GM03348 (cell line): ENCODE measurements at places on chromosomes 5 and 9.
A peak's percentile ranks its signal among the peaks of the same experiment; 100 is the strongest.

DNA sequence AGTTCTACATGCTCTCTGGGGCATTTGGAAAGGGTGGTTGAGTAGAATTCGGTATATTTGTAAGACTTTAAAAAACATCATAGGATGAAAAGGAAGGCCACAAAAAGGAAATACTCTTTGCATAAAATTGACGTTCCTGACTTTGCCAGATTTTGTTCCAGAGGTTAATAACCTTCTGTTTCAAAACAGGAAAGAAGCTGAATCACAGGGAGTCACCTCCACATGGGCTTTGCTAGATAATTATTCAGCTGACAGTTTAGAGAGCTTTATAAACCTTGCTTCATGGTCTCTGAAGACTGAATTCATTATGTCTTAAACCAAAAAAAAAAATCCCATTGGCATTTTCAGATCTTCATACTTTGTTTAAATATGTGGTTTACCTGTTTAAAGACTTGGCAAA, 203.7 kb downstream of the SEMA6A start:
- peak; percentile 21 for DNase-seq

GRCh38 chr9:69584759-69585158, 87.4 kb downstream of the APBA1 start:
- peak; percentile 58 for DNase-seq

- peak; percentile 56 for DNase-seq
Observed at GRCh38 chr5:144142139-144142823, 28.2 kb downstream of the YIPF5 start.

GRCh38 chr9:38027714-38028113, 41.3 kb downstream of the SHB start:
- DNase-seq = no peak

DNA sequence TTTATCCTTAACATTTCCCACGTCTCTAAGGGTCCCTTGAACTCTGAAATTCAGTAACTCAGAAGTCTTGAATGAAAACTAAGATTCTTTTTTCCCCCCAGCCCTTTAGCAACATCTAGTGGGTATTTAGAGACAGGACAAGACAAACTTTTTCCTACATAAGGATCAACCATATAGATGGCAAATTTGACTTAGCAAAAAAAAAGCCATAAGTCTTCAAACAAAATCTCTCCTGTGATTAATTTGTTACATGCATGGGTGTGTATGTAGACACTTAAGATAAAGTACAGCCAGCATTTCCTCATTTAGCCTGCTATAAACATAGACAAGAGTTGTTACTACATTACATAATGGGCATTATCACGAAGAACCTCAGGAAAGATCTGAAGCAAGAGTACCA, 29.1 kb upstream of the ANKRD31 start:
- peak; percentile 44 for DNase-seq

GRCh38 chr5:16685069-16685468, 68.3 kb upstream of the RETREG1 start:
- no peak for DNase-seq

GRCh38 chr5:38121420-38121819, 136.9 kb upstream of the EGFLAM start:
- no peak for DNase-seq

DNA sequence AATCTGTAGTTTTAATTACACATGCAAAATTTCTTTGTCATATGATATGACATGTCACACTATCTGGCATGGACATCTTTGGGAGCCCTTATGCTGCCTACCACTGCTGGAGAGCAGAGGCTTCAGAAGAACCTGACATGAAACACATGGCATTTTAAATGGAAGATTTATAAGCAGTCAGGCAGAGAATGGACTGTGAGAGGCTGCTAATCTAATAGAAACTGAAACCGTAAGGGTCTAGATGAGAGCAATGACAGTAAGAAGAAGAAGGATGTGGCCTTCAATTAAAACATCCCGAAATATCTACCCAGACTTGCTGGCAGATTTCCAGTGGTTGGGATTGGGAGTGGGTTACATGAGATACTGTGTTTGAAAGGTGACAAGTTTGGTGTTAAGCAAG, 149.8 kb downstream of the MACIR start:
- no peak for DNase-seq

GRCh38 chr9:22742401-22742800, 295.8 kb downstream of the DMRTA1 start:
- DNase-seq = no peak

GRCh38 chr9:128818099-128818838, at the start of gene ENDOG:
ENDOG (plus strand) TSS chr9:128818500; CDS start chr9:128818685, 185 bp downstream.
- DNase-seq = peak; percentile 100

DNA sequence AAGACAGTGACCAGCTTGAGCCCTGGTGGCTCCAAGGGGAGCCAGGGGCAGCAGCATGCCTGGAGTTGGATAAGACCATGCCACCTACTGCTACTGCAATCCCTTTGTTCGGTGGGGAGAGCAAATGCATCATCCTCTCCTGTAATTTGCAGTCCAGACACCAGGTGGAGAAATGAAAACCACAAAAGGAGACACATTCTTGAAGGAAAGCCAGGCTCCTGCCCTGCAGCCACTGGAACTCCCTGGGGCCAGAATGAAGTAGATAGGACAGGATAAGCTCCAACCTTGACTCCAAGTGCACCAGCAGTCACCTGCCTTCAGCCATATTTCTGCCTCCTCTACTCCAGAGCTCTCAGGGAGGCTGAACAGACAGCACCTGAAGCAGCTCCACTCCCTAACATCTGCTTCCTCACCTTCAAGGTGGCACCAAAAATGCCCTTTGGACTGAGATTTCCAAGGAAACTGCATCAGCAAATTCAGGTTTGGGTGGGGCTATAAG, 65.1 kb upstream of the IQGAP2 start:
- peak; percentile 30 for DNase-seq

DNA sequence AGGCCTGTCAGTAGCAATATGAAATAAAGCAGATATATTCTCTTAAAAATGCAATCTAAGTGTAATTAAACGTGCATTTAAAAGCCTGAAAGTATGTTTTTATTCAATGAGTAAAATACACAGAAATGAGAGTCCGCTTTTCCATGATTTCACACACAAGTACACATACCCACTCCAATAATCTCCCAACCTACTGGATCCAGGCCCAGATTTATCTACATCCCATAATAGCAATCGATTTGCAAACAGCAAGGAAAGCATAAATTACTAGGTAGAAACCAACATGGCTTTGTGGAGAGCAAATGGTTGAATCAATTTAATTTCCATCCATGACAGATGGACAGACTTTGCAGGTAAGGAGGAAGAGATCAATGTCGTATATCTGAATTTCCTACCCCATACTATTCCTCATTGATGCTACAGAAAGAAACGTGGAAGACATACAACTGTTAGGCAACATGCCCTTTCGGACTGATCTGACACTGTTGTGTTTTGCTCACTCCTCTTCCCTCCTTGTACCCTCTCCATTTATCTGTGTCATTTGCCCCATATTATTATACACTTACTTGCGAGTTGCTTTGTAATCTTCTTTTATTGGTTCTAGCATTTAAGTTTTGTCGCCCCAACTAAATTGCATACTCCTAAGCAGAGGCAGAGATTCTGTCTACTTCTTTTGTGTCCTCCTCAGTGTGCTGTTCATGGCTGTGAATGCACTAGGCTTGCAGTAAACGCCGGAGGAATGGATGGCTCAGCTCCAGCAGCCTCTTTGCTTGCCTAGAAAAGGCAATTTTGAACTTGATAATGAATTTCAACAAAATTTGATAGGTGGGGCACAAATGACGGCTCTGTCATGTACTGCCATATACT, 133.6 kb downstream of the NFIB start:
- no peak for DNase-seq

- no peak for DNase-seq
Observed at GRCh38 chr9:132125361-132125760, 36.5 kb upstream of the NTNG2 start.

DNA sequence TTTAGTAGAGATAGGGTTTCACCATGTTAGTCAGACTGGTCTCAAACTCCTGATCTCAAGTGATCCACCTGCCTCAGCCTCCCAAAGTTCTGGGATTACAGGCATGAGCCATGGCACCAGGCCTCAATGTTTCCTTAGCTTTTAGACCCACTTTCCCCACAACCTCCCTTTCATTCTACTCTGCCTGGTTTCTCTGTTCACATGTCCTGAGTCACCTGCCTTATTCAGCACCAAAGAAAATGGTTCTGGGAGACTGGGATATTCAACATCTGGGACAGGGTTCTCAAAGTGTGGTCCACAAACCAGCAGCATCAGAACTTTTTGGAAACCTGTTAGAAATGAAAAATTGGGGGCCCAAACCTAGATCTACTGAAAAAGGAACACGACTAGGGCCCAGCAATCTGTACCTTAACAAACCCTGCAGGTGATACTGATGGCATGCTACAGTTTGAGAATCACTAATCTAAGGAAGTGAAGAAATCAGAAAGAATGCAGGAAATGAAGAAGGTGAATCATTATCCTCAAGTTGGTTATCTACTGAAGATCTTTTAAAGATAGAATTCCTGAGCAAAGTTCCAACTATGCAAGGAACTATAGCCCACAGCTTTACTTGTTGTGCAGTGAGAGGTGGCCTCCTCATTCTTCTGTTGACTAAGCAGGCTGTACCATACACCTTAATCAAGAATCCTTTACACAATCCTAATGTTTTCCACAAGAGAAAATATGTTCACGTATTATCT, 51.8 kb upstream of the CTNNAL1 start:
- DNase-seq = peak; percentile 41

- peak; percentile 36 for DNase-seq
Observed at GRCh38 chr5:157473383-157474320, 13.6 kb downstream of the NIPAL4 start.

DNA sequence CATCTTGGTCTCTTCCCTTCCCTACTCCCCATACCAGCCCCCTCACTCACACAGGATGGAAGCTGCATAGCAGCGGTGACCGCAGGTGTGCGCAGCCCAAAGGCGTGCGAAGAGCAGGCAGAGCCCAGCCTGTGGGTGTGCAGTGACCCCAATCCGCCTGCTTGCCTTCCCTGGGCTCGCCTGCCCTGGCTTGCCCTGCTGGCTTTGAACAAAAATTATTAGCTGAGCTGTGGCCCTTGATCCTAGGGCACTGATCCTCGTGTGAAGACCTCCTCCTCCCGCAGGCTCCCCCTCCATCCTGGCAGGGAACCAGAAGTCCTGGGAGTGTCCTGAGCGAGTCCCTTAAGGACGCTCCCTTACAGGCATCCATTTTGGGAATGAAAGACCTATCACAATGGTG, 31.9 kb downstream of the MORN5 start:
- DNase-seq = no peak

DNA sequence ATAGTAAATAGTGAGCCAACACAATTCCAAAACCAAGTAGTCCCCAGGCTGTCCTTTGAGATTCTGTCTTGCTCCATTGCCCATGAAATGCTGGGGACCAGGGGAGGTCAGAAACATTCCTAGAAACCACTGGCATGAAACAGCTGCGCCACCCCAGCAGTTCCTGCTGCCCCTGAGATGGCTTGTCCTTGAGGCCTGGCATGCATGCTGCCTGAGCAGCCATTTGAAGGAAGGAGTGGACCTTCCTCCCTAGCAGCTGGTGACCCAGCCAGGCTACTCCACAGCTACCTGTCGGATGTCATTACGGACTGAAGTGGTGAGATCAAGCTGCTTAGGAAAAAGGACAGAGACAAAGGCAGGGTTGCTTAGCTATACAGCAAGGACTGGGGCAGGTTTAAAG, 260.6 kb downstream of the DENND1A start:
- no peak for DNase-seq

DNA sequence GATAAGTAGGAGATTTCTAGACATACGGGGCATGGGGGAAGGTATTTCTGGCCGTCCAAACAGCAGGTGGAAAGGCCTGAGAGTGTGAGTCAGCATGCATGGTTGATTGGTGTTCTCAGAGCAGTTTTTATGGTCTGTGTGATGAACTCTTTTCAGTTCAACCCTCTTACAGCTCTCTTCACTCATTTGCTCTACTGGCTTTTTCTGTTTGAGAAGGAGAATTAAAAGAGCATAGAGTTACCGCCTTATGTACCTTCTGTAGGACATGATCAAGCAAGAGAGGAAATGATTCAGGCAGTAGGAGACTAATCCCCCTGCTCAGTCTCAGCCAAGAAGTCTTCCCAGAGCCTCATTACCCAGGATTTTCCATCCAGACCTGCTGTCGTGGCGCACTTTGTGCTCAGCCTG, 92.4 kb downstream of the PRDM6 start:
- DNase-seq = no peak

DNA sequence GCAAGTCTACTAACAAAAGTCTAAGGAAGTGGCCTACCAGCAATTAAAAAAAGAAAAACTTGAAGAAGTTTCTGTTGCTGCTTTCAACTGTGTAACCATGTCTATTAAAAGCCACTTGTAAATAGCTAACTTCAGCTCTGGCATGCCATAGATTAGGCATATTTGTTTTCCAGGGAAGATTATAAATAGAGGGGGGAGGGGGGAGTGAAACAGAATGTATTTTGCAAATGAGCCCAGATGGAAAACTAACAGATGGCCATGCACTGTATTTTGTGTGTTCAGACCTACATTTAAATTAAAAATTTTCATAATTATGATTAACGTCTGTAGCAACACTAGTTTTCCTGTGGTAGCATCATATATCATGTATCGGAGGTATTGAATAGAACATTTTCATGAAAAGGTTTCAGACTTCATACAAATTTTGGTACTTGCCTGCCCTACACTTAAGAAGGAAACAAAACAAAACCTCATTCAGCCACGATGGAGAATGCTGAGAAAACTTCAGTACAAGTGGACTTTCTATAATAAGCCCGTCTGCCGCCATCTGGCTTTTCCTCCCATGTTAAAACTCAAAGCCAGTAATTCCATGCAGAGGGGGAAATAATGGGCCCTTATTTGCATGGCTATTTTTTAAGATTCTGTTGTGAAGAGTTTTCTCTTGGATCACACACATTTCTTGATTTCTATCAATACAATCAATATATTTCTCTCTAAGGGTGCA, 220.4 kb upstream of the SMARCA2 start:
- DNase-seq = no peak
